ENCODE measurements at places on chromosomes 16 and 17.

GRCh38 chr16:85420501-85421337, 192.4 kb upstream of the GSE1 start:
- peak; percentile 85 for DNase-seq

DNA sequence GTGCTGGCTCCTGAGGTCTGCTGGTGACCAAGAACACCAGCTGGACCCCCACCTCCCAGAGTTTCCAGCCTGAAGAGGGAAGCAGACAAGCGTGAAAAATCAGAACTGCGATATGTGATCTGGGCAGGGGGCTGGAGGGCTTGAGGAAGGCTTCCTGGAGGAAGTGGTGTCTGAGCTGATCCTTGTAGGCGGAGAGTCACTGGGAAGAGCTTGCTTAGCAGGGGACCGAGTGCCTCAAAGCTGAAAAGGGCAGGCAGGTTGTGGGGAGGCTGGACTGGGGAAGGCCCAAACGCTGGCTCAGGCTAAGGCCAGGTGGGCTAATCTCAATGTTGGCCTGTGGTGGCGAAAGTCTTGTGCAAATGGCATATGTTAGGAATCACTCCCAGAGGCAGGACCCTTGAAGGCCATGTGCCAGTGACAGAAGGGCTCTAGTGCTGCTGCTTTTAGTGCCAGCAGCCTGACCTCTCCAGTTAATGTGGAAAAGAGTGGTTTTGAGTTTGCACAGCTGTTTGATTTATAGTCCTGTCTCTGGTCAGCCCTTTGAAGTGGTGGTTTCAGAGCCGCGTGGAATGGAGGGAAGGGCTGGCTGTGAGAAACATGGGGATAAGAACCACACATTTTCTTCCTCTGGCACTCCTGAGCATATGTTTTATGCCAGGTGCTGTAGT, 85.3 kb upstream of the LGALS9 start:
- peak; percentile 42 for DNase-seq

DNA sequence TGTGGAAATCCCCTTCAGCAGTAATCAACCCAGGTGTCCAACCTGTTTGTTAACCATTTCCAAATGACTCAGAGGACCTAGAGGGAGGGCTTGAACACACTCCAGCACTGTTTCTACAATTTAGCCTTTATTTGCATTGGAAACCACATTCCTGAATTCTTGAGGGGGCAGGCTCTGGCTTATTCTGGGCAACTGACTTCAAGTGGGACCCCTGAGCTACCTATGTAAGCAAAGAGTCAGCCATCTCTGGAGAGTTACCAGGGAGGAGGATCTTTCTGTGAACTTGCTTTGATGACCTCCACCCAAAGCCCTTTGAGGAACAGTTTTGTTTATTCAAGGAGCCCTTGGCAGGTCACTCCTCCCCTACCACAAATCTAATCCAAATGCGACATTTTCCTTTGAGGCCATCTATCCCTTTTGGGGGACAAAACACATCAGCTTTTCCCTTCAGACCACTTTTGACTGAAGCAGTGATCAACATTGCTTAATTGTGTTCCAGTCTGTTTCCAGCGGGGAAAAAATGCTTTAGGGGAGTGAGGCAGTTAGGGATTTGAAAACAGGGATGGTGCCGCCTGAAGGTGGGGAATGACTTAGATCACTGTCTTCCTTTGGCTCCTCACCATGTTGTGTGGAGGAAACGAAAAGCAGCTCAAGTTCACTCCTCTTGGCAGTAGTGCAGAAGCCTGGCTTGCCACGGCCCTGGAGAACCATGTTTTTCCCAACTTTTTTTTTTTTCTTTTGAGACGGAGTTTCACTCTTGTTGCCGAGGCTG, 46.2 kb downstream of the TUBD1 start:
- no peak for DNase-seq

- no peak for DNase-seq
These were observed 18.0 kb downstream of the ADAM11 start for GRCh38 chr17:44776628-44777393.

GRCh38 chr16:28259091-28259780, 33.1 kb upstream of the SBK1 start:
- no peak for DNase-seq

GRCh38 chr17:82228278-82228841, 482 bp upstream of the SLC16A3 start:
- DNase-seq, result peak; percentile 80

DNA sequence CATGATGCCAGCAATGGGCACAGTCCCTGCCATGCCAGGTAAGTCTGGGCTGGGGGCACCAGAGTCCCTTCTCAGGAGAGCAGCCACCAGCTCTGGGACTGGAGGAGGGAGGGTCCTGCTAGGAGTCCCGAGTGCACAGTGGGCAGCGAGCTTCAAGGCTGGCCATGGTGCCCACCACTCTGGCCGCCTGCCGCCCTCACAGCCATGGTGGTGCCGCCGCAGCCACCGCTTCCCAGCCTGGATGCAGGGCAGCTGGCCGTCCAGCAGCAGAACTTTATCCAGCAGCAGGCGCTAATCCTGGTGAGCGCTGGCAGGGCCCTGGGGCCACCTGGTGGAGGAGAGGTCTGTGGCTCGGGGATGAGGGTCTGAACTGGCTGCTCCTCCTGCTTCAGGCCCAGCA, 17.9 kb upstream of the SMIM5 start:
- DNase-seq, result no peak

DNA sequence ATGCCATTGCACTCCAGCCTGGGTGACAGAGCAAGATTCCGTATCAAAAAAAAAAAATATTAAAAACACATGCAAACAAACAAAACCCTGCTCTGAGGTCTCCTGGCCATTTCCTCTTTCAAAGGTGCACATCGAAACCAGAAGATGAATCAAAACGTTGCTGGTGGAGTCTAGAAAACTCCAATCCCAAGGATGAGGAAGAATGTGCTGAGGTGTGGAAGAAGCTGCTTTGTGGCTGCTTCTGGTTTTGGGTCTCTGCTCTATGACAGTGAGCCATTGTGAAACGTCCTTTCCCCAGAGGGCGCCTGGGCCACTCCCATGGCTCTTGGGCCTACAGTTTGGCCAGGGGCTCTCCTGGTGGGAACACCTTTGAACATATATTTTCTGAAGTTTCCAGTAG, 112.6 kb downstream of the IRF8 start:
- no peak for DNase-seq

GRCh38 chr17:76250141-76250540, 9.8 kb upstream of the RNF157 start:
- no peak for DNase-seq

GRCh38 chr17:50027172-50027880, 28.6 kb upstream of the ITGA3 start:
- DNase-seq, result peak; percentile 35

- DNase-seq, result no peak
These were observed 1711.7 kb downstream of the TP53TG3F start for GRCh38 chr16:35171106-35171505.

DNA sequence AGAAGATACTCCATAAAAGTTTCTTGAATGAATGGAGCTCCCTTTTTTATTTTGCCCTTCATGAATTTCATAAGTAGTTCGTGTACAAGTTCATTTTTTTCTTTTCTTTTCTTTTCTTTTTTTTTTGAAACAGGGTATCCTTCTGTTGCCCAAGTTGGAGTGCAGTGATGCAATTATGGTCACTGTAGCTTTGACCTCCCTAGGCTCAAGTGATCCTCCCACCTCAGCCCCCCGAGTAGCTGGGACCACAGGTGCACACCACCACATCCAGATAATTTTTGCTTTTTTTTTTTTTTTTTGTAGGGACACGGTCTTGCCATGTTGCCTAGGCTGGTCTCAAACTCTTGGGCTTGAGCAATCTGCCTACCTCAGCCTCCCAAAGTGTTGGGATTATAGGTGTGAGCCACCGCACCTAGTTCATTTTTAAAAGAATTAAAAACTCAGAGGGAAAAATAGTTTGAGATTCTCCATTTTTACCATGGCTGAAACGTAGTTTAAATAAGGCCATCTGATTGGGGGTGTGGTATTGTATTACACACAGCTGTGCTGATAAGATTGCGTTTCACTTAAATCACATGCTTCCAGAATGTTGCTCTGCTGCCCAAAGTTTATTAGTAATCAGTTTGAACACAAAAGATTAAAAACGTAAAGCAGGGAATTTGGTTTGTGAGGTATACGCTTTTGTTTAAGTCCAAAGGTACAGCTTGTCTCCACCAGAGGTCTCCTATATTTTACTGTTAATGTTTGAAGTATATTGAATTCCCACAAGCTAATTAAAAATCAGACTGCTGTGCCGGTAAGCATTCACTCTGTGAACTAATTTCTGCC, 154.1 kb downstream of the SOCS1 start:
- DNase-seq, result peak; percentile 95

- peak; percentile 93 for DNase-seq
These were observed at the start of gene MAP2K4 for GRCh38 chr17:12020642-12021622. MAP2K4 (plus strand) TSS chr17:12020877; CDS start chr17:12020887, 10 bp downstream.

GRCh38 chr16:50600582-50601283, 52.5 kb downstream of the NKD1 start:
- no peak for DNase-seq

GRCh38 chr17:31101943-31102342, 7.2 kb downstream of the NF1 start:
- no peak for DNase-seq

DNA sequence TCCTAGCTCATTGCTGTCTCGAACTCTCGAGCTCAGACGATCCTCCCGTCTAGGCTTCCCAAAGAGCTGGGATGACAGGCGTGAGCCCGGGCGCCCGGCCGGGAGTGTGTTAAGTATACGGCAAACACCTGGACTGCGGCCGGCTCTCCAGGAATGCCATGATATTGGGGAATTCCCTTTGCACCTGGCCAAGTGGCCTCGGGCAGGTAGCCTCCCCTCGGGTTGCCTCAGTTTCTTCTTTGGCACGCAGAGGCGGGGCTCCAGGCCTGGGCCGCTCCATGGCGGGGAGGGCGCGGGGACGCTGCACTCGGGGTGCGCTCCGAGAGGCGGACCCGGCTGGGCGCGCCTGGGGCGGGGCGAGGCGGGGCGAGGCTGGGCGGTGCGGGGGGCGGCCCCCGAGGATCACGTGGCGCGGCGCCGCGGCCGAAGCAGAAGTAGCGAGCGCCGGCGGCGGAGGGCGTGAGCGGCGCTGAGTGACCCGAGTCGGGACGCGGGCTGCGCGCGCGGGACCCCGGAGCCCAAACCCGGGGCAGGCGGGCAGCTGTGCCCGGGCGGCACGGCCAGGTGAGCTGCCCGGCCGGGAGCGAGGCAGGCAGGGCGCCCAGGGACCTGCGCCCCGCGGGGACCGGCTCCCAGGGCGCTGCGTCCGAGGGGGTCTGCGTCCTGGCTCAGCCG, at the start of gene PLCG2:
Gene PLCG2, plus strand, starts transcription at position 431 of the 675 bp plus-strand sequence. CDS start 6,699 bp downstream, outside the sequence.
- peak; percentile 93 for DNase-seq

- peak; percentile 15 for DNase-seq
These were observed 69.8 kb downstream of the SHISA9 start for GRCh38 chr16:12971241-12971640.

DNA sequence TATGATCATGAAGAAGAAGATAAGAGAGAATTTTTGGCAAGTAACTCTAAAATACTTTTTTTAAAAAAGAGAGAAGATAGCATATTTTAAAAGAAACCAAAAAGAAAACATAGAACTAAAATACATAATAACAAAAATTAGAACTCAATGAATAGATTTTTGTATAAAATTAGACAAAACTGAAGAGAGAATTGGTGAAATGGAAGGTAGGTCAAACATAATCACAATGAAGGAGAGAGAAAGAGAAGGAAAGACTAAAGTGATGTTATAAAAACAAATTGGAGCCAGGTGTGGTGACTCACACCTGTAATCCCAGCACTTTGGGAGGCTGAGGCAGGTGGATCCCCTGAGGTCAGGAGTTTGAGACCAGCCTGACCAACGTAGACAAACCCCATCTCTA, 211.5 kb downstream of the AXIN2 start:
- no peak for DNase-seq

GRCh38 chr16:85262558-85263238, 150.4 kb upstream of the CIBAR2 start:
- DNase-seq, result no peak

- no peak for DNase-seq
These were observed 2.6 kb downstream of the STXBP4 start for GRCh38 chr17:54971147-54971546.

DNA sequence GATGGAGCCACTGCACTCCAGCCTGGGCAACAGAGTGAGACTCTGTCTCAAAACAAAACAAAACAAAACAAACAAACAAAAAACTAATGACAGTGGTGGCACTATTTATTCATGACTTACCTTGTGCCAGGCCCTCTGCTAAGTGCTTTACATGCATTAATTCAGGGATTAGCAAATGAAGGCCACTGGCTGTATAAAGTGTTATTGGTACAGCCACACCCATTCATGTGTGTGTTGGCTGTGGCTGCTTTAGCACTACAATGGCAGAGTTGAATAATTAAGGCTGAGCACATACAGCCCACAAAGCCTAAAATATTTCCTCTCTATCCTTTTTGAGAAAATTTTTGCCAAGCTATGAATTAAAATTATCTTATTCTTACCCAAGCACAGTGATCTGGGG, 531.8 kb upstream of the CDH5 start:
- DNase-seq, result no peak

- DNase-seq, result no peak
These were observed 402.1 kb upstream of the ERCC4 start for GRCh38 chr16:13517841-13518240.

DNA sequence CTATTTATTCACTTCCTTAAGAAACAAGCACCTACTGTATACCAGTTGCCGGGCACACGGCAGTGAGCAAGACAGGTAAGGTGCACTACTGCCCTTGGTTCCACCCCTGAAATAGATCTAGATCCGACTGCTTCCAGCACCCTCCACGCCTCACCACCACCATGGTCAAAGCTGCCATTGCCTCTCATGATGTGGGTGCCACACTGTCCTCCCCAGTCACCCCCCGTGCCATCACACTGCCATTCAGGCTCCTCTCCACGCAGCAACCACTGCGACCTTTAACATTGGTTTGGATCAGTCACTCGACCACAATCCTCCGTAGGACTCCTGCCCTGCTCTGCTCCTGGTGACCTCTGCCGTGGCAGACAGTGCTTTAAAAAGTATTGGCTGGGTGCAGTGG, 226.8 kb downstream of the CPPED1 start:
- DNase-seq, result no peak

- DNase-seq, result peak; percentile 90
These were observed 3.7 kb downstream of the SLC52A1 start for GRCh38 chr17:5031365-5032082.

- DNase-seq, result no peak
These were observed 3.0 kb upstream of the CBX4 start for GRCh38 chr17:79842136-79842655.

DNA sequence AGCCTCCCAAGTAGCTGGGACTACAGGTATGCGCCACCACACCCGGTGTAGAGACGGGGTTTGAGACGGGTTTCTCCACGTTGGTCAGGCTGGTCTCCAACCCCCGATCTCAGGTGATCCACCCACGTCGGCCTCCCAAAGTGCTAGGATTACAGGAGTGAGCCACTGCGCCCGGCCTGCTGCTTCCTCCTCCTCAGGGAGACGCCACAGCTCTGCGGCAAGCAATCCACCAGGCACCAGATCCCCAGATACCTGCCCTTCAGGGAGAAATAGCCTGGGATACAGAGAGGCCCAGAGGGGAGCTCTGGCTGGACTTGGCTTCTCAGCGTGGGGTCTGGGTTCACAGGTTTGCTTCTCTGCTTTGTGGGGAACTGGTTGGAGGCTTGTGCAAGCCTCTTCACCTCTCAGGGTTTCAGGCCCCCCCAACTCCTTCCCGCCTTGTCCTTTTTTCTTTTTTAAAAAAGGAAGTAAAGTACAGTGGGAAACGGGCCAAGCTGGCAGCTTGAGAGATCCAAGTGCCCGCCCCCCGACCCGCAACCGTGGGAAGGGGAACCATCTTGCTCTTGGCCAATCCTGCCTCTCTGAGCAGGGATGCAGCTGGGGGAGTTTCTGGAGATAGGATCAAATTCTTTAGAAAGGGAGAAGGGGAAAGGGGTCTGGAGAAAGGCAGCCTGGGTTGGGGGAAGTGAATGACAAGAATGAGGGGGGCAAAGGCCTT, 2.6 kb upstream of the SPHK1 start:
- peak; percentile 77 for DNase-seq

GRCh38 chr16:85845266-85845665, 45.8 kb downstream of the COX4I1 start:
- no peak for DNase-seq
